ENCODE measurements at places on chromosomes 3 and 15. TPM values are rescaled to one million over a fixed set of nuclear protein-coding genes. Genes with fewer than 3 reads are reported as not detected.

Gene SEMA3G
- 1.7 TPM for total RNA-seq

Gene SYNM
- 0.21 TPM for total RNA-seq

Gene GCSAM
- 0.48 TPM for total RNA-seq

Gene CEP63
- total RNA-seq, result 6.8 TPM

Gene POLQ
- 5.5 TPM for total RNA-seq

Gene P2RY1
- total RNA-seq, result 21.1 TPM

Gene DNAJA4
- total RNA-seq, result 13.6 TPM

Gene FBLN2
- total RNA-seq, result 17.4 TPM

Gene SPINT1
- 274 TPM for total RNA-seq

Gene CNTN4
- 0.21 TPM for total RNA-seq

Gene SPTBN5
- total RNA-seq, result 0.43 TPM

Gene TYRO3
- 5.5 TPM for total RNA-seq
